ENCODE measurements at places on chromosomes 6 and 20. TPM values are rescaled to one million over a fixed set of nuclear protein-coding genes. Genes with fewer than 3 reads are reported as not detected.

DNA sequence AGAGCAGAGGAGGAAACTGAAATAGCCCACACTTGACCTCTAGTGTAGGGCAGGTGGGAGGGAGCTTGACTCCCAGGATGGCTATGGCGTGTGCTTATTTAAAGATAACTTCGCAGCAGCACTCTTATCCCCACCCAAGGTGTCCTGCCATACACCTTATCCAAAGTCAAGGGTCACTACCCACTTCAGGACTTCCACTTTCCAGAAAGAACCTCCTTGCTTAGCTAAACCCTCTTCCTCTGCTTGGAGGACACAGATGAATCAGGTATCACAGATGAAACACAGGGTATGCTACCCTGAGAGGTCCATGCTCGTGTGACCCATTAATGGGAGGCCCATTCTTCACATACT is 2.3 kb downstream of the RIN2 start:
- peak overlapping the region; percentile 97 for H3K27ac ChIP-seq
- no peaks in the 10 kb centered on the region for H3K27me3 ChIP-seq
- peaks cover 47% of the 10 kb centered on the region for H3K4me1 ChIP-seq
- no peak overlapping the region for H3K4me3 ChIP-seq

DNA sequence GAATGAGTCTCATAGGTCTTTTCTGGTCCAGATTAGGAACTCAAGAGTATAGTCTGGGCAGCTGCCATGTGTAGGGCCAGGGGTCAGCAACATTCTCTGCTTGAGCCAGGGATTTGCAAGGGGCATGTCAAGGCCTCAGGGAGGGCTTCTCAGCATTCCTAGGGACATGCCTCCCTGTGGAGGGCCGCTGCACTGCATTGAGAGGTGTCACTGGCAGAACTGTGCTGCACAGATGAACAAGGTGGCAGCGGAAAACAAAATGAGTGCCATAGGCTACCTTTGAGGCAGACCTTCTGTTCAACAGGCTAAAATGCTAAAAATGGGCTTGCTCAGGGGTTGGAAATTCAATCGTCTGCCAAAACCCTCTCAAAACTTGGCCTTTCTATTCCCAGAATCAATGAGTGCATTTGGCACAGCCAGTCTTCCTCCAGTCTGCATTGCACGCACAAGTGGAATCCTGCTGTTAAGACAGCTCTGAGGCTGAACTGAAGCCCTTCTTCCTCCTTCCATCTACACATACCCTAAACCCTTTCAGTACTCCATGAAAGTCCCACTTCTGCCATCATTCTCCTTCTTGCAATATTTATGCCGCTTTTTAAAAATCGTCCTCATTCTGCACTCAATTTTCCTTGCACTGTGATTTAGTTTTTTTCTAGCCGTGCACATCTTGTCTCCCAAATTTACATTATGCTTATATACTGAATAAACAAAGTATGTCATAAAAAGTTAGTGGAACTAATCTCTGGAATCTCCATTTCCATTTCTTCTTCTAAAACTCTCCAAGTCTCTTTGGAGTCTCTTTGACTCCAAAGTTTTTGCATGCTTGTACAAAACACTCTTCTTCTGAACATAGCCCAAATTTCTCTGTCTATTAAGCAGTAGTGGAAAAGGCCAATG is 51.7 kb downstream of the SLC26A8 start:
- no peaks in the 10 kb centered on the region for H3K36me3 ChIP-seq
- no peak overlapping the region for H3K4me3 ChIP-seq
- no peak overlapping the region for H3K27ac ChIP-seq
- DNase-seq, result peak; percentile 64
- peaks cover 29% of the 10 kb centered on the region for H3K4me1 ChIP-seq

GRCh38 chr20:6828794-6829423 is 61.4 kb downstream of the BMP2 start:
- no peak overlapping the region for H3K4me3 ChIP-seq
- H3K36me3 ChIP-seq, result no peaks in the 10 kb centered on the region
- no peak overlapping the region for H3K27ac ChIP-seq
- peak; percentile 74 for DNase-seq
- no peaks in the 10 kb centered on the region for H3K27me3 ChIP-seq

- no peaks in the 10 kb centered on the region for H3K27me3 ChIP-seq
- DNase-seq, result peak; percentile 18
- H3K4me3 ChIP-seq, result no peak overlapping the region
- H3K36me3 ChIP-seq, result no peaks in the 10 kb centered on the region
- peaks cover 3% of the 10 kb centered on the region for H3K4me1 ChIP-seq
- H3K27ac ChIP-seq, result no peak overlapping the region
These were observed 67.5 kb upstream of the COL21A1 start for GRCh38 chr6:56314683-56315523.

GRCh38 chr6:122712448-122713137 is 66.9 kb upstream of the FABP7 start:
- no peak overlapping the region for H3K4me3 ChIP-seq
- no peaks in the 10 kb centered on the region for H3K27me3 ChIP-seq
- no peaks in the 10 kb centered on the region for H3K36me3 ChIP-seq
- H3K27ac ChIP-seq, result no peak overlapping the region
- DNase-seq, result no peak

DNA sequence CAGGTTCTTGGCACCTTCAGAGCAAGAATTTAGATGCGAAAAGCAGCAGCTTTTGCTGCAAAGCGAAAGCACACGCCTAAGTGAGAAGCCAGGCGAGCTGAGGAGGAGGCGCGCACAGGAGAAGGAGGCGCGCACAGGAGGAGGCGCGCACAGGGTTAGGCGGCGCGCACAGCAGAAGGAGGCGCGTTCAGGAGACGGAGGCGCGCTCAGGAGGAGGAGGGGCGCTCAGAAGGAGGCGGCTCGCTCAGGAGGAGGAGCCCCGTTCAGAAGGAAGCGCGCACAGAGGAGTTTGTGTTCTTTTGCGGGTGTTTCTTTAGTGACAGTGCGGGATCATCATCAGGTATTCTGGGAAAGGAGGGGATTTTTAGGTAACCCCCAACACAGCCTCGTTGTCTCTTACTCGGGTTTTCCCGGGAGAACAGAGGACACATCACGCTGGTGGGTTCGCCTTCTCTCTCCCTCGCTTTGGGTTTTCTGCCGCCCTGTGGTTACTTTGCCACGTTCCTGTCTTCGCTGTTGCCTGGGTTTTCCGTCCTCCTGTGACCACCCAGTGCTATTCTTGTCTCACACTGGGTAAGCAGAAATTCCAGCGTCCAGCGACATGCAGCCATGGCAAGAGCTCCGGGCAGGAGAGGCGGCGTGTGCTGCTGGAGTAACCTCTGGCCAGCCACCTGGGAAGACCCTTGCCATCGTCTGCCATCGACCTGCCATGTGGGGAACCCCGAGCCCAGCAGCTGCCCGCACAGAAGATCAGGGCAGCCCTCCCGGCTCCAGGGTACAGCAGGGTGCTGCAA is 47.0 kb downstream of the WDR27 start:
- H3K27me3 ChIP-seq, result no peaks in the 10 kb centered on the region
- H3K4me1 ChIP-seq, result peaks cover 4% of the 10 kb centered on the region
- DNase-seq, result peak; percentile 83
- H3K4me3 ChIP-seq, result peak overlapping the region; percentile 46

DLK2 gene
- 0.89 TPM for total RNA-seq

FAXC gene
- 5.4 TPM for total RNA-seq

CCN5 gene
- total RNA-seq, result 9.5 TPM

RHAG gene
- total RNA-seq, result not detected

ETV7 gene
- total RNA-seq, result 1.4 TPM

ABHD16B gene
- not detected for total RNA-seq

RIPPLY2 gene
- not detected for total RNA-seq

Data from thyroid gland (tissue), 4 donors.